AG09319 (cell line): ENCODE measurements at places on chromosomes 2 and 18.

- DNase-seq: no peak
Measured at GRCh38 chr2:79041032-79041448, 15.5 kb downstream of the REG3G start.

DNA sequence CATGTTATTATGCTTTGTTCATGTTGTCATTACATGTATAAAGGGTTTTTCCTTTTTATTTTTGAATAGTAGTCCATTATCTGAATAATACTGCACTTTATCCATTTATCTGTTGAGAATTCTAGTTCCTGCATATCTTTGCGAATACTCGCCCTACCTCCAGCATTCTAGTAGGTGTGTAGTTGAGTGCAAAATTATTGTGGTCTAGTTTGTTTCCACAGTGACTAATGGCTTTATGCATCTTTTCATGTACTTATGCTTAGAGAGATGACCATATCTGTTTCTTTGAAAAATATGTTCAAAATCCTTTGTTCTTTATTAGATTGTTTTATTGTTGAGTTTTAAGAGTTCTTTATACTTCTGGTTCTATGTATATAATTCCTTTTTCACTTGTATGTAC, 48.8 kb downstream of the EIF5B start:
- DNase-seq: no peak

GRCh38 chr2:159904959-159905305, 106.9 kb upstream of the CD302 start:
- no peak for DNase-seq

DNA sequence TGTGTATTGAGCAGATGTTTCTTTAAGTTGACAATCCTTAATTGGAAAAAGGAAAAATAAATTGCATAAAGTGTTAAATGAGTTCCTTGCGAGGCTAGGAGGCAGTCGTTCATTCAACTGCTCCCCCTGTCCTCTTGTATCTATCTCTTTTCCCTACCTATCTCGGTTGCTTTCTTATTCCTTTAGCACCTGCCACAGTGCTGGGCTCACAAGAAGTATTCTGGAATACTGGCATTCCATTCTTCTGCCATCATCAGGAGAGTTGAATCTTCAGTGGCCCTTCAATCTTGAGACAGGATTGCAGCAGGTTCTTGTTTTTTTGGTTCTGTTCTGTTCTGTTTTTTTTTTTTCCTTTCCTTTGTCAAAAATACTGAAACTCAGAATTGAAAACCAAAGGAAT, 143.1 kb upstream of the AQP4 start:
- no peak for DNase-seq

DNA sequence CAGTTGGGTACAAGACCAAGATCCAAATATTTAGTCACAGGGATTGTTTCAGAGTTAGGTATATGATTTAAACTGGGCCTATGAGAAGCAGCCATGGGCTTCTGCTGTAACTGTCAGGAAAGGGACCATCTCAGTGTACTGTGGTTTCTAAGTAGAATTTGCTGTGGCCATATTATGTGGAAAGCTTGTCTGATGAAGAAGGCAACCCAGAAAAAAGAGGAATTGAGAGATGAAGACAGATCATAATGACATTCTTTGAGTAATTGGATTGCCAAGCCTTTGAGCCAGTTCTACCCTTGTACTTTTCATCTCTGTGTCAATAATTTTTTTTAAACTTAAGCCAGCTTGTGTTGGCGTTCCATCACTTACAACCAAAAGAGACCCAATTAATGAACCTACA, 259.6 kb downstream of the NUP35 start:
- DNase-seq: no peak

DNA sequence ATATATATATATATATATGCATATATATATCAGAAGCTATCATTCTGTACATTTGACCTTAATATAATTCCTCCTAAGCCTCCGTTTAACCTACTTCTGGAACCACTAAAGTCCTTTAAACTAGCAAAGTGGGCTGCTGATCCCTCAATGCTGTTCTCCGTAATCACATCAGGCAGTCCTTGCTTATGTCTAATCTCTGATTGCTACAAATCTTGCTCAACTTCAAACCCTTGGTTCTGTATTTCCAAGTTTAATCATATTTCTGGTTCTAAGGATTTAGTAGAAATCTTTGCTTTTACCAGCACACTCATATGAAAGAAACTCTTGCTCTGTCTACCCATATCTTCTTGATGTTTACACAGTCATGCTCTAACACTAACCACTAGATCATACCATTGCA, 91.5 kb upstream of the GALNT13 start:
- no peak for DNase-seq

GRCh38 chr2:225041851-225042799, at the start of gene DOCK10:
DOCK10 (minus strand) TSS chr2:225042468; CDS start chr2:225042374, 94 bp downstream.
- no peak for DNase-seq

DNA sequence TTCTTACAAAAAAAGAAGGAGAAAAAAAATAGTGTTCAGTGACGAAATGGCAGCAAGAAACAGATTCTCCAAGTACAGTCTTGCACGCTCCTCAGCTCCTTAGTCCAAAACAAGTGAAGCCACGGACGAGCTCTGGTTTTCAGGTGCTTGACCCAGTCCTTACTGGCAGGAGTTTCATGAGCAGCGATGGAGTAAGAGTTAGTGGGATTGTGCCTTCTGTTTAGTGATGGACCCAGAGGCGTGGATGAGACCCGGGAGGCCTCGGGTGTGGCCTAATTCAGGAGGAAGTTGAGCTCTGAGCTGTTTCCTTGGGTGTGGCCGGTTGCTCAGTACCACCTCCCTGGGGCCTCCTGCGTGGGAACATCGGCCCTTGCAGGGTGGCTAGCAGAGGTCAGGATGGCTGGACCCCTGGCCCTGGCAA, 52.0 kb downstream of the KIF5C start:
- no peak for DNase-seq

DNA sequence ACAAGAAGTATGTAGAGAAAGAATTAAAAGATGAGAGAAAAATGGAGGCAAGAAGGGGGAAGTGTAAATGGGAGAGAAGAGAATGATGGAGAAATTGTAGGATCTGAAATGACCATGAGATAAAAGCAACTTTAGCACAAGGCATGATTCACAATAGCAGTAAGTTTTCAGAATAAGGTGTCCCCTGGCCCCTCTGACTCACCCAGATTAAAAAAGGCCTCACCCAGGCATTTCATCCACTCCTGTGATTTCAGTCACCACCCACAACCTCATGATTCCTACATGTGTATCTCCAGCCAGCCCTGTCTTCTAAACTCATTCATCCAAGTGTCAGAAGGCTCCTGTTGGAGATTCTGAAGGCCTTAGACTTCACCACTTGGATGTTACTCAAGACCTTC, 56.6 kb downstream of the SP100 start:
- no peak for DNase-seq

DNA sequence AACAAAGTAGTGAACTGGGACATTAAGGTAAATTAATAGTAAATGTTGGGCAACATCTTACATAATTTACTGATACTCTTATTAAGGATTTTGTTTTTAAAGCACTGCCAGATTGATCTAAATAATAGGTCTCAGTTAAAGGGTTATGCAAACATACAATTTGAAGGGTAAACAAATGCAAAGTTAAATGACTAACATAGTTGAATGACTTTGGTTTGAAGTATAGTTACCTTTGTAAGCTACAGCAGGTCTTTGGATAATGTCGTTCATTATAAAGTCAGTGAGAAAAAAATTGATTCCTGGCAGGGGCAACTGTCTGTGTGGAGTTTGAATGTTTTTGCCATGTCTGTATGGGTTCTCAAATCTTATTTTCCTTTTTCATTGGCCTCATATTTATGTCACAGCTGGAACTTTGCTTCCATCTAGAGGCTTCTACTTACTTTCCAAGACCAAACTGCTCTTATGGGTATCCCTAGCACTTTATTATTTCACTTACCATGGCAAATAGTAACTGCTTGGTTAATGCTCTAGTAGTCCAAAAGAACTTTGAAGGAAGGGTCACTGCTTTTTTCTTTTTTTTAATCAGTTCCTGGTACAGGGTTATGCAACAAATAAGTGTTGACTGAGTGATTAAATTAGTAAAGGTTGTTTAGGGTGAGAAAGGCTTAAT, 107.8 kb downstream of the NBEAL1 start:
- no peak for DNase-seq

GRCh38 chr18:22900558-22901238, 32.4 kb upstream of the RBBP8 start:
- peak; percentile 30 for DNase-seq

- peak; percentile 43 for DNase-seq
Measured at GRCh38 chr2:229407170-229407569, 136.1 kb upstream of the PID1 start.

GRCh38 chr2:158845859-158846258, 50.7 kb downstream of the DAPL1 start:
- DNase-seq: no peak

DNA sequence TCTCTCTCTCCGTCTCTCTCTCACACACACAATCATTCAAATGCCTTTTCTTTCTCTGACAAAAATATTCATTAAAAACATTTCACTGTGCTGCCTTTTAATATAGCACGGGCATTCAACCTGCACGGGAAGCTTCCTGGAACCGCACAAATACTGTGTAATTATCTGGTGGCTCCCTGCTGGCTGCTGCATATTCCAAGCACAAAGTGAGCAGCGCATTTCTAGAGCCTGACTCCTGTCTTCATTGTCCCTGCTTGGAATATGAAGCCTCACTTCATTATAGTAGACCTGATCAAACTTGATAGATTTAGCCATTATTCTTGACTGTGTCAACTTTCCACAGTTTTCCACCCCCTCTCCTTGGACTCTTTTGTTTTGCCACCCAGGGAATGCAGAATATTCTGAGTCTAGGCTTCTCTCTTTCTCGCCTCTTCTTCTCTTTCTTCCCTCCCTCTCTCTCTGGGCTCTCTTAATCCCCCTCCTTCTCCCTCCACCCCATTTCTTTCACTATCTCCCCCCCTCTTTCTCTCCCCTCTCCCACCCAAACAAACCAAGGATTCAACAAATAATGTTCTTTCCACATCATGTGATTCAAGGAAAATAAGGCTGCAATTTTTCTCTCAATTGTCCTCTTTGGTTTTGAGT, 672.1 kb upstream of the FANCL start:
- DNase-seq: no peak

GRCh38 chr2:230423851-230424458, 8.0 kb downstream of the SP100 start:
- DNase-seq: no peak

- no peak for DNase-seq
Measured at GRCh38 chr18:75926811-75927210, 499.3 kb upstream of the SMIM21 start.

- DNase-seq: no peak
Measured at GRCh38 chr2:216616083-216616678, 17.0 kb upstream of the IGFBP2 start.

- DNase-seq: no peak
Measured at GRCh38 chr2:33497221-33497650, 20.8 kb downstream of the RASGRP3 start.

DNA sequence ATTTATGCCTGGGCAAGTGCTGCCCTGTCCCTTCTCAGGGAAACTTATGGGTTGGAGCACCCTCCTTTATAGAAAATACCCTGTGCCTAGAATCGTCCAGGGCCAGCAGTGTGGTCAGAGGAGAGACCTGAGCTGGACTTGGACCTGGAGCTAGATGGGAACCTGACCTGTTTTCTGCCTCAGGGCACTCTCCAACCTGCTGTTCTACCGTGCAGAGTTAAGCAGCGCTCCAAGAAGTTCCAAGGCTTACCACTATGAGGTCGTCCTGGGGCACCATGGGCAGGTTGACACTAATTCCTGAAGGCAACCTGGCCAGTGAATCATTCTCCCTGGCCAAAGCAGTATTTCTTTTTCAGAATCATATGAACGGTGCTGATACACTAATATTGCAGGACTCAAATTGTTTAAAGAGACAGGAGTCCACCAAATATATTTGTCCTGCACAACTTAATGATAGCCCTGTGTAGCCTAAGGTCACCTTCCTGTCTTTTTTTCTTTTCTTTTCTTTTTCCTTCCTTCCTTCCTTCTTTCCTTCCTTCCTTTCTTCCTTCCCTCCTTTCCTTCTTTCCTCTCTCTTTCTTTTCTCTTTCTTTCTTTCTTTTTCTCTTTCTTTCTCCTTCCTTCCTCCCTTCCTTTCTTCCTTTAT, 455.4 kb upstream of the HNMT start:
- no peak for DNase-seq

DNA sequence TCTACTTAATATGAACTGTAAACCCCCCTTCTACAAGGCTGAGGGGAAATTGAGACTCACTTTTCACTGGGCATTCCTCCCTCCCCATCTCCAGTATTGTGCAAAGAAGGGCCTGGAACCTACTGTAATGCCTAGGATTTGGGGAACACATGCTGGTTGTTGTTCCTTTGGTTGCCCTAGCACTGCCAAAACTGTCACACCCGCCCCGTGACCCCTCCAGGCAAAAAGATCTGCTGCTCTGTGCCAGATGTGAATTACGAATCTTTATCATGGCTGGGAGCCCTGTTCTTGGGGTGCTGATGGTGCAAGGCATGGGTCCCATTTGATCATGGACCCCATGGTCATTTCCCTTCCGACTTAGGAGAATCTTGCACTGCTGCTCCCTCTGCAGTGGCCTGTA, 95.4 kb downstream of the CABLES1 start:
- no peak for DNase-seq

- peak; percentile 22 for DNase-seq
Measured at GRCh38 chr2:121530212-121530705, 421 bp upstream of the RNU4ATAC start.

DNA sequence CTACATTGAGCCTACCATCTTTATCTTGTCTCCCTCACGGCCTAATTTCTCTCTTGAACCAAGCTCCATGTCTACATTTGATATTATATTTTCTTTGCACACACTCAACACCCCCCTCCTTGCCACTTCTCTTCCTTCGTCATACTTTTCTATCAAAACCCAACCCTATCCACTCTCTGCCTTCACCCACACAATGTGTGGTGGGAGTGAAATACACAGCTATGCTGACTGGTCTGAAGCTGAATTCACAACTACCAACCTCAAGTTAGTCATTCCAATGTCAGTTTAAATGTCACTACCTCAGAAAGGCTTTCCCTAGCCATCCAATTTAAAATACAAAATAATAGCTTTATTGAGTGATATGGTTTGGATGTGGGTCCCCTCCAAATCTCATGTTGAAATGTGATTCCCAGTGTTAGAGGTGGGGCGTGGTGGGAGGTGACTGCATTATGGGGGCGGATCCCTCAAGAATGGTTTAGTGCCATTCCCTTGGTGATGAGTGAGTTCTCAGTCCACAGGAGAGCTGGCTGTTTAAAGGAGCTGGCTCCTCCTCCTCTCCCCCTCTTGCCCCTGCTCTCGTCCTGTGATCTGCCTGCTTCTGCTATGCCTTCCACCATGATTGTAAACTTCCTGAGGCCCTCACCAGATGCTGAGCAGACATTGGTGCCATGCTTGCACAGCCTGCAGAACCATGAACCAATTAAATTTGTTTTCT, 112.1 kb downstream of the DTNB start:
- no peak for DNase-seq

- no peak for DNase-seq
Measured at GRCh38 chr2:231928901-231929725, 2.9 kb upstream of the NPPC start.
